Esophagus squamous epithelium (tissue), 5 donors: ENCODE measurements at places on chromosomes 7 and 10. TPM values are rescaled to one million over a fixed set of nuclear protein-coding genes. Genes with fewer than 3 reads are reported as not detected.

DNA sequence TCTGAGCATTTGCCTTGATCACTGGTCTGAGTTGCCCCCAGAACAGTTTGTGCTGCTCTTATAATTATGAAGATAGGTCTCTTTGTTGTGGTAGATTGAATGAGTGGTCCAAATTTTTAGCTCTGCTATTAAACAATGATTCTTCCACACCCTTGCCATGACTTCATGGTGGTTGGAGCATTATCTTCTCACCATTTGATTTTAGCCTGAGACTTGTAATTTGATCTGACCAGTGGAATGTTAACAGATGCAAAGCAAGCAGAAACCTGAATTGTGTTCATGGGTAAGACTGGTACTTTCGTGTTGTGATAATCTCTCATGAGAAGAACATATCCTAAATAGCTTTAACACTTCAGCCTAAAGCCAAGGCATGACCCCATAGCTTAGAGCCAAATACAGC, 139.1 kb downstream of the TFPI2 start:
- no peak for DNase-seq

- no peak for DNase-seq
Observed at GRCh38 chr7:148563583-148564274, 26.8 kb upstream of the C7orf33 start.

DNA sequence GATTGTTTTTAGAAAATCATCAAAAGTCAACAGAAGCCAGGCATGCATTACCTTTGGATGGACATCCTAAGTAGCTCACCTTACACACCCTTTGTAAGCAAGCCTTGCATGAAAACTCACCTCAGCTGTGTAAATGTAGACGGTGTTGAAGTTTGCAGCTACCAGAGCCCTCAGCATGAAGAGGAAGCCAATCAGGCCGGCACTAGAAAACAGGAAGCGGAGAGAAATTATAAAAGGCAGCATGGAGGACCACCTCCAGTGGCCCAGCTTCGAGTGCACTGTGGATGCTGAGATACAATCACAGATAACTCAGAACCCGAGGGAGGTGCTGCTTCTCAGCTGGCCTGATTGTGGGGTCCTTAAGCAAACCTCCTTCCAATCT, 75.3 kb downstream of the SVOPL start:
- DNase-seq, result no peak

DNA sequence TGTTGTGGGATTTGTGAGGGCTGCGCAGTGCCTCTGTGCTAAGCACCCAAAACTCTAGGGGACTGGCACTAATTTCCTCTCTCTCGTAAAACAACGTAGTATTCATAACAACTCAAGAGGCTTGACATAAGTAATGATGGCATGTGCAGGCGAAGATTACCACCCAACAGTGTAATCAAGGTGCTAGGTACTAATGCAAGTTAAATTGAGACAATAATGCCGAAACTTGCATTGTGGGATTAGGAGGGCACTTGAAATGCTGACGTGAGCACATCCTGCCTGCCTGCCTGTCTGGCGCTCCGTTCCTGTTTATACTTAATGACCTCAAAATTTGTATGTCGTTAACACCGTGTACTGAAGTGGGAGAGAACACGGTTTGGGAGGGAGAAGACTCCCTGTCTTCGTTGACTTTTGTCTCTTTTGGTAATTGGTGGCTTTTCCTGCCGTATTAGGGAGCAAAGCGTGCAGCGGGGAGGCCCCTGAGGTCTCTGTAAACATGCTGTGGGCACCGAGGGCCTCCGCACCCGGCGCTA, 139.0 kb downstream of the MGMT start:
- peak; percentile 18 for DNase-seq

- no peak for DNase-seq
Observed at GRCh38 chr10:109859221-109859620, 64.1 kb downstream of the XPNPEP1 start.

- no peak for DNase-seq
Observed at GRCh38 chr7:151057506-151057988, at the start of gene CDK5. CDK5 (minus strand) TSS chr7:151057897; CDS start chr7:151057848, 49 bp downstream.

DNA sequence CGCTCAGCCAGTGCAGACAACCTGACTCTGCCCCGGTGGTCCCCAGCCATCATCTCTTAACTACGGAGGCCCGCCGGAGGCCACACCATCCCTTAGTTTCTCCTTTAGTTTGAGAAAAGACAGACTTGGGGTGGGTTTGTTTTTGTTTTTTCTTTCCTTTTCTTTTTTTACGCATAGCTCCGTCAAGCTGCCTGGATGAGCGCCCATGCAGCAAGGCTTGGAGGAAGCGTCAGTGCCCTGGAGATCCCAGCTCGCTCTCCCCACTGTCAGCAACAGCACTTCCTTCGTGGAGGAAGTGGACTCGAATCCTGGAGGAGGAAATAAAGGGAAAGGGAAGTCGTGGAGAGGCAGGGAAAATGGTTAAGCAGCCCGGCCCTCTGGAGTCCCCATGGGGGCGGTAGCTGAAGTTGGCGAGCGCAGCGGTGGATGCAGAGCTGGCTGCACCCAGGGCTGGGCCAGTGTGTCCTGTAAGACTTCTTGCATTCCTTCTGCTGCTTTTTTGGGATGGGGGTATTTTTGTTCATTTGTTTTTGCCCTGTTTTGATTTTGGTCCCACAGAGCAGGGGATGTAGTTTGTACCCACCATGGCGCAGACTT, 35.9 kb upstream of the GJD4 start:
- no peak for DNase-seq

GRCh38 chr10:32232378-32232777, 114.6 kb downstream of the EPC1 start:
- no peak for DNase-seq

GRCh38 chr10:89414146-89414878, at the start of gene IFIT5:
IFIT5 (plus strand) TSS chr10:89414568; CDS start chr10:89414799, 231 bp downstream.
- DNase-seq, result no peak

Gene ADAP1
- 13.0 TPM for total RNA-seq

Gene ZDHHC6
- 15.1 TPM for total RNA-seq

Gene ERVW-1
- total RNA-seq, result not detected
